Jurkat, Clone E6-1 (cell line): ENCODE measurements at places on chromosomes 3 and 15.
A peak's percentile ranks its signal among the peaks of the same experiment; 100 is the strongest.

DNA sequence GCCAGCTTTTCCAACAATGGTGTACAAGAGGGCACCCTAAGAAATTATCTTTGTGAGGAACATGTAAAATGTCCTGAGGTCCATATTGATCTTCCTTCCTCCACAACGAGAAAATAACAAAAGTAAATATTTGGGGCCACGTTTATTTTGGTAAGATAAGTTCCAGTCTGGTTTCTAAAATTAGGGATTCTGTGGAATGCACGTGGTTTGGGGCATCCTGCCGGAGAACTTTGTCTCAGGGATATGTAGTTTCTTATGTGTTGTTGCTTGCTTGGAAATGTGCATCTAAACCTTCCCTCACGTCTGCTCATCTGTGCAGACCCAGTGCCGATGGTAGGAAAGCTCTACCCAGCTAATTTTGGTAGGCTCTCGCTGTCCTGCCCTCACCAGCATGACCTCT lies 62.8 kb downstream of the CTDSPL start:
- no peak for DNase-seq

DNA sequence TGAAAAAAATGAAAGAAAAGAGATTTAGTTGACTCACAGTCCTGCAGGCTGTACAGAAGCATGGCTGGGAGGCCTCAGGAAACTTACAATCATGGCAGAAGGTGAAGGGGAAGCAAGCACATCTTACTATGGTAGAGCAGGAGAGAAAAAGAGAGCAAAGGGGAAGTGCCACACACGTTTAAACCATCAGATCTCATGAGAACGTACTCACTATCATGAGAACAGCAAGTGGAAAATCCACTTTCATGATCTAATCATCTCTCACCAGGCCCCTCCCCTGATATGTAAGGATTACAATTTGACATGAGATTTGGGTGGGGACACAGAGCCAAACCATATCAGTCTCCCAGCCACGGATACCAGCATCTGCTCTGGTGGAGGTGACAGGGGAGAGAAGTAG lies 50.8 kb upstream of the CPOX start:
- DNase-seq = no peak

- DNase-seq = no peak
These were observed 295.5 kb downstream of the PLOD2 start for GRCh38 chr3:145865399-145866018.

DNA sequence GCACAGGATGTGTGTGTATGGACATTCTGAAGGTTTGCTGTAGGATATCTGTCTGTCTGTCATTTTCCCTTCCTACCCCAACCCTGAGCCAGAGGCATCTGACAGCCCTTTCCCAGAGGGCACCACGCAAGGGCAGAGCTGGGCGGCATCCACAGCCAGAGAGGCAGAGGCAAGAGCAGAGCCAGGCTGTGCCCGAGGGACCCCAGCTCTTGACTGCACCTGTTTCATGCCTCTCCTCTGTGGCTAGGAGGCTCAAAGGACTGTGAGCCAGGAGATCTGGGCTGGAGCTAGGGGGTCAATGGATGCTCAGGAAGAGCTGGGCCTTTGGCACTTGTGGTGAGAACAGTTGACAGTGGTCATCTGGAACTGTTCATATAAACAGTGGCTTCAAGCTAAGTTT lies 4.8 kb upstream of the APEH start:
- DNase-seq = no peak

DNA sequence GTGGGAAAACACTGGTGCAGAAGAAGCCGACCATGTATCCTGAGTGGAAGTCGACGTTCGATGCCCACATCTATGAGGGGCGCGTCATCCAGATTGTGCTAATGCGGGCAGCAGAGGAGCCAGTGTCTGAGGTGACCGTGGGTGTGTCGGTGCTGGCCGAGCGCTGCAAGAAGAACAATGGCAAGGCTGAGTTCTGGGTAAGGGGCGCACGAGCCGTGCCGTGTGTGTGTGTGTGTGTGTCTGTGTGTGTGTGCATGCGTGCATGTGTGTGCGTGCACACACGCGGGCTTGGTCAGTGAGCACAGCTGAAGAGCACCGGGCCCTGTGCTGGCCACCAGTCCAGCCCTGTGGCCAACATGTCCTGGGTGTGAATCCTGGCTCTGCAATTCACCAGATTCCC lies 18.6 kb downstream of the PRKCD start:
- DNase-seq = no peak

DNA sequence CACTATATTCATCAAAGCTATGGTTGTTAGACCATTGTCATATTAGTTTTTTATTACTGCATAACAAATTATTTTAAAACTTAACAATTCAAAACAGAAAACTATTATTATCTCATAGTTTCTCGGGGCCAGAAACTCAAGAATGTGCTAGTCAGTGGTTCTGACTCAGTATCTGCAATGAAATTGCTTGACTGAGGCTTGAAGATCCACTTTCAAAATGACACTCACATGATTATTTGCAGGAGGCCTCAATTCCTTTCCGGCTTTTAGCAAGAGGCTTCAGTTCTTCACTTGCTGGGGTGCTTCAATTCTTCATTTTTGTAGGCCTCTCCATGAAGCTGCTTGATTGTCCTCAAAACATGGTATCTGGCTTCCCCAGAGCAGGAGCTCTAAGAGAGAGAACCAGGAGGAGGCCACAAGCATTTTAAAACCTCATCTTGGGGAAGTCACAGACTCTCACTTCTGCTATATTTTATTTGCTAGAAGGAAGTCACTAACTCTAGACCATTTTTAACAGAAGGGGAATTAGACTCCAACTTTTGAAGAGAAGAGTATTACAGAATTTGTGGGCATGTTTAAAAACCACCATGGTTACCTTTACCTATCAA lies 383.7 kb downstream of the MFSD1 start:
- no peak for DNase-seq

GRCh38 chr3:26657348-26657976 lies 34.9 kb downstream of the LRRC3B start:
- no peak for DNase-seq

DNA sequence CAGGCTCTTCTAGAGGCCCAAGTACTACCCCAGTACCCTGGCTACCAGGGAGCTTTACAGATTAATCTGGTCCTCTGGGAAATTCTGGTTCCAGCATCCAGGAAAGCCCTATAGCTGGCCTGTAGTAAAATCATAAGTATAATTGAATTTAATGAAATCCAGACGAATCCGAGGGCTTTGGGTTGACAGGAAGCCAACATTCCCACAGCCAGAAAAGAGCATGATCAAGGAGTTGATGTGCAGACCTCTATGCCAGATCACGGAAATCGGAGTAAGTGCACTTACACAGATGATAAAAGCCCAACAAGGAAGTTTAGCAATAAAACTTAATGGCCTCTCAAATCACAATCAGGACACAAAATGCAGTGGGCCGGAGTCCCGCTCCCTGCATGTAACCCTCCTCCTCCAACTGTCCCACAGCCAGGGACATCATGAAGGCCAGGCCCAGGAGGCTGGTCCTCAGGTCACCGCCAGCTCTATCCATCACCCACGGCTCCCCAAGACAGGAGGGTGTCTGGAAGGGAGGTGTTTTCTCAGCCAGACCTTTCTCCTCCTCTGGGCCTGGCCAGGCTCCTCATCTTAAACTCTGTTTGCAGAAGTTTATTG lies 62.8 kb upstream of the SEC22A start:
- DNase-seq = no peak

DNA sequence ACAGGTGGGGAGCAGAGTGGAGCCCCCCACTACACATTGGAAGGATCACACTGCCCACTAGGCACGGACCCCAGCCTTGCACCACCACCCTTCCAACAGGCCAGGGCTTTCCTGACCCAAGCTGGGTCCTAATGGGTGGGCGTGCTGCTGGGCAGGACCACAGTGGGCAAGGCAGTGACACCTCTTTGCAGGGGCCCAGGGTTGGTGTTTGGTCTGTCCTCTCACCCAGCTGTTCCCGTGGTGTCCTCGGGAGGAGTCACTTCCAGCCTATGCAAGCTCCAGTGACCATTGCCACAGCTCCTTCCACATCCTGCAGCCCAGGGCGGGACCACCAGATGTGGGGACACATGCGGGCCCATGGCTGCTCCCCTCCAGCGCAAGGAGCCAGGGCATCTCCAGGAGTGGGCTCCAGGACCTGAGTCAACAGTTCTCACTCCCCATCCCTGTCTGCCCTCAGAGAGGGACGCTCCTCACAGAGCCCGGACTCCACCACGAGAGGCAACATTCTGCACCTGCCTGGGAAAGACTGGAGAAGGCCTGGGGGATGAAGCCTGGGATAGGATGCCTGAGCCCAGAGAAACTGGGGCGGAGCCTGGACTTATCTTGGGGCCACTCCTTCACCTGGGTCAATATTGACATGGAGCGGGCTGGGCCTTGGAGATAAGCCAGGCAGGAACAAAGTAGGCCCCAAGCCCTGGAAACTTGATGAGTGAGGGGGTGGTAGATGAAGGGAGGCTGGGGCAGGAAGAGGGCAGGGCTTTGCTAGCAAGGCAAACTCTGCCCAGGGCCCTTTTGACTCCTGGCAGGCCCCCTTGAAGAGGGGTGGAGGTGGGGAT lies 3.9 kb upstream of the VILL start:
- DNase-seq = no peak

GRCh38 chr3:23654571-23654970 lies 151.2 kb upstream of the UBE2E1 start:
- DNase-seq = peak; percentile 42

DNA sequence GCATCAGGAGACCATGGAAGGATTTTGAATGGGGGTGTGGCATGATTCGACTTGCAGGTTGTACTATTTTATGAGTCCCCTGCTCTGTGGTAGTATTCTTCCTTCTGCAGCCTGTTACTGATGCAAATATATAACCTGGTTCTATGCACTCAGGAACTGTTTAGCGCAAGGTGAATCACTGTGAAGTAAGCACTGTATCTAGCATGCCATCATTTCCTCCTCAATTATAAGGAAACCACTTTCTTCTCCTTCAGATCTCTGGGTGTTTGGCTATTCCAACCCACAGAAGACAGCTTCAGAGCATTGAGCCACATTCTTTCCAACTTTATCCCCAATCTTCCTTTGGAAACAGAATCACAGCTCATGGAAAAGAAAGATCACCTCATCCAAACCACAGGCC lies 176.7 kb downstream of the DIPK2A start:
- no peak for DNase-seq

DNA sequence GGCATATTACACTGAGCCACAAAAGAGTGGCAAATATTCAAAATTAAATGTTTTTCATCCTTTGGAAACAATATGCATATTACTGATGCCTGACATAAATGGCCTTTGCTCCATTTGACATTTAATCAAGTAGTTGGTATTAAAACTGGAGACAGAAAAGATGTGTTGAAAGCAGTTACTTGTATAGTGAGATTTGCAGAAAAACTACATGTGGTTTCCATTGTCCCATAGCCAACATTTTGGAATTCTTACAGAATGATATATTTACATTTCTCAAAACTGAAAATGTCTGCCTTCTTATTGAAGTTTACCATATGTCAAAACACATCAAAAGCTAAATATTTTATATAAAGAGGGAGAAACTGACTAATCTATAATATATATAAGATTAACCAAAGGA lies 21.6 kb downstream of the SHOX2 start:
- no peak for DNase-seq

GRCh38 chr3:184562878-184563560 lies 1.4 kb downstream of the EPHB3 start:
- no peak for DNase-seq

DNA sequence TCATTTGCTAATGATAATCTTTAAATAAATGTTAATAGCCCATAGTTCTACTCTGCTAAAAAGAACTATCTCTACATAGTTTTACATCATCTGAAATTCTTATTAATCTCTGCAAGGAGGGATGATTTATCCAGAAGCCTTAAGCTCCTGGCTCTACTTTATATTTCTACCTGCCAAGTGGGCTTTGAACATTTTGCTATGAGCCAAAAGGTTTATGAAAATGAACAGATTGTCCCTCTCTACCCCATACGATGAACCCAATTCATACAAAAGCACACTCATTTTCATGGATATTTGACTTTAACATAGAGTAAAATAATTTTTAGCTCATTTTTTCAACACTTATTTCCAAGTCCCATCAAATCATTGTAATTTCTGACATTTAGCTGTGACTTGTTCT lies 611.0 kb downstream of the NSUN3 start:
- no peak for DNase-seq

DNA sequence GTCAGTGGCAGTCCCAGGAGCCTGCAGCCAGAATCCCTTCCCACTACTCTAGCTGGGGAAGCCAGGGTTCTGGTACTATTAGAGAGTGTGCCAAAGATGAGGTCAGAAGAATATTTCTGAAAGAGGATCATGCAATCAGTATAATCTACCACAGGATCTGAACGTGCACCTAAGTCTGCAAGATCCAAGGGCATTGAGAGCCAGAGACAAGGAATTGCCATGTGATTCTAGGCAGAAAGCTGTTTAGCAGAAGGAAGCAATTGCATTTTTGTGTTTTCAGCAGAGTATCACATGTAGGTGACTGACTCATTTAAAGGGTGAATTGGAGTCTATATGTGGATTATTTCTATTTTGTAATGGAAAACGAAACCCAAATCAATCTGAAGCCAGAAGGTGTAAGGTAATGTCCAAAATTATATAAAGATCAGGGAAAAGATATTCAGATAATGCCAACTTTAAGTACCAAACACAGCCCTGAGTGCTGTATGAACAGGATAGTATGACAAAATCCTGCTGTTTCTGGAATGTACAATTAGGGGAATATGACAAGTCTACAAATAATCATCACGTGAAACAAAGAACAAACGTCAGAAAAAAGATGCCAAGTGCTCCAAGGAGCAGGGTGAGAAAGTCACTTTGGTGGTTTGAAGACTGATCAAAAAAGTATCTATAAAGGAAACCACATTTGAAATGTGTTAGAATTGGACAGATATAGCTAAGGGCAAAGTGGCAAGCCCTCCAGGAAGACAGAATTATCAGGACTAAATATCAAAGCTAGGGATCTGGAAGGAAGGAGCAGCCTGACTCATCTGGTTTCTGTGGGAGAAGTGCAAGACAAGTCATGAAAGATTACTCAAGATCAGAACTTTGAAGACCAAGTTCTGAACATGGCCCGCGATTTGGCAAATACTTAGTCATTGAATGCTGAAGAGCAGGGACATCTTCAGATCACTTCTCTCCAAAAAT lies 1036.6 kb downstream of the NTRK3 start:
- DNase-seq = peak; percentile 36

DNA sequence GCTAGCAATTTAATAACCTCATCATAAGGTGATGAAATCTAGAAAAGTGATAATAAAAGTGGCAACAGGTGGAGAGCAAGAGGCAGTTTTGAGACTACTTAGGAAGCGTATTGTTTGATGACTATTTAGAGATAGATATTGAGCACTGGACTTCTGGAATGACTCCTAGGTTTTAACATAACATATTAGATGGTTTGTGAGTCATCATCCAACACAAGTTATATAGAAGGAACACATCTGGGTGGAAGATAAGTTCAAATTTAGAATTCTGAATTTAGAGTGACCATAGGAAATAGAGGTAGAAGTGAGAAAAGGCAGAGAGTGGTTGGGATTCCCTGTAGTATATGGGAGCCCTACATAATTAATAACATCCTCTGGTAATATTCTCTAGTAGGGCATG lies 282.8 kb upstream of the ALCAM start:
- DNase-seq = no peak
